ENCODE measurements at places on chromosomes 7 and 10.
A peak's percentile ranks its signal among the peaks of the same experiment; 100 is the strongest.

DNA sequence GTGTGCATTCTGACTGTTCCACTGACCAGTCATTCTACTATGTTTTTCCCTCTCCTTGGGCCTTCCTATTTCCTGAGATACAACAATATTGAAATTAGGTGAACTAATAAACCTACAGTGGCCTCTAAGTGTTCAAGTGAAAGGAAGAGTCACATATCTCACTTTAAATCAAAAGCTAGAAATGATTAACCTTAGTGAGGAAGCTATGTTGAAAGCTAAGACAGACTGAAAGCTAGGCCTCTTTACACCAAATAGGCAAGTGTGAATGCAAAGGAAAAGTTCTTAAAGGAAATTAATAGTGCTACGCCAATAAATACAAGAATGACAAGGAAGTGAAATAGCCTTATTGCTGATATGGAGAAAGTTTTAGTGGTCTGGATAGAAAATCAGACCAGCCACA is 5.7 kb upstream of the DYNC1I1 start:
- DNase-seq: no peak

GRCh38 chr7:109318136-109318535 is 748.5 kb downstream of the DNAJB9 start:
- no peak for DNase-seq

- no peak for DNase-seq
Observed at GRCh38 chr7:39547336-39547735, 18.9 kb upstream of the YAE1 start.

- peak; percentile 6 for DNase-seq
Observed at GRCh38 chr7:111198255-111198654, 107.3 kb downstream of the LRRN3 start.

DNA sequence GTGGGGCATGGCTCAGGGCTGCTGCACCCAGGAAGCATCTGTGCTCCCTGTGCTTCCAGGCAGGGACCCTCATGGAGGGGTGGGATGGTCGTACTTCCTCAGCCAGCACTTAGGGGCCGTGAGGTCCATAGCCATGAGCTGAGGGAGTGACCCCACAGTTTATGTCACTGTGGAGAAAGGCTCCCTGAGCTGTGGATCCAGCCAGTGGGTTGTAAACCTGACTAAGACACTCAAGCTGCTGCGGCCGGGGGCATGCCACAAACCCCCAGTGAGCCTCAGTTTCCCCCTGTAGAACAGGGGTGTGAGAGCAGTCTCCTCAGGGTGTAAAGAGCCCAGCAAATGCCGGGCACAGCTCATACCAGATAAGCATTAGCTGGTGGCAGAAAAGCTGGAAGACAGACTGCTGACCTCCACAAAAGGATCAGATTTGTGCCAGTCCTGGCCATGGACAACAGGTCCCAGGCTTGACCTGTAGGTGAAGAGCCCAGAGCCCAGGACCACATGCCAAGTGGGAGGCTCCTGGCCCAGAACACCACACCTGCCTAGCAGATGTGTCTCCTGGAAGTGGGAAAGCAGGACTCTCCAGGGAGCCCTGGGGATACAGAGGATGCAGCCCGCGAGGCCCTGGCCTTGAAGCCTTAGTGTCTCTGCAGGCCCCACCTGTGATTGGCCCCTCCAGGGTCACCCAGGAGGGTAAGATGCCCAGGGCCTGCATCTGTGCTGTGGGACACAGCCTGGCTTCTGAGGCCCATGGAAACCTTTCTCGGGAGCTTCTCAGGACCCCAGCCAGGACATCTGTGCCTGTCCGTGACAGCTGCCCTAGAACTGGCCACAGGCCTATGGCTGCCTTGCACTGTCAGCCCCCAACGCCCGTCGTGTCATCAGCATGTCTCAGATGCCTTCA is 78.1 kb upstream of the RET start:
- no peak for DNase-seq

DNA sequence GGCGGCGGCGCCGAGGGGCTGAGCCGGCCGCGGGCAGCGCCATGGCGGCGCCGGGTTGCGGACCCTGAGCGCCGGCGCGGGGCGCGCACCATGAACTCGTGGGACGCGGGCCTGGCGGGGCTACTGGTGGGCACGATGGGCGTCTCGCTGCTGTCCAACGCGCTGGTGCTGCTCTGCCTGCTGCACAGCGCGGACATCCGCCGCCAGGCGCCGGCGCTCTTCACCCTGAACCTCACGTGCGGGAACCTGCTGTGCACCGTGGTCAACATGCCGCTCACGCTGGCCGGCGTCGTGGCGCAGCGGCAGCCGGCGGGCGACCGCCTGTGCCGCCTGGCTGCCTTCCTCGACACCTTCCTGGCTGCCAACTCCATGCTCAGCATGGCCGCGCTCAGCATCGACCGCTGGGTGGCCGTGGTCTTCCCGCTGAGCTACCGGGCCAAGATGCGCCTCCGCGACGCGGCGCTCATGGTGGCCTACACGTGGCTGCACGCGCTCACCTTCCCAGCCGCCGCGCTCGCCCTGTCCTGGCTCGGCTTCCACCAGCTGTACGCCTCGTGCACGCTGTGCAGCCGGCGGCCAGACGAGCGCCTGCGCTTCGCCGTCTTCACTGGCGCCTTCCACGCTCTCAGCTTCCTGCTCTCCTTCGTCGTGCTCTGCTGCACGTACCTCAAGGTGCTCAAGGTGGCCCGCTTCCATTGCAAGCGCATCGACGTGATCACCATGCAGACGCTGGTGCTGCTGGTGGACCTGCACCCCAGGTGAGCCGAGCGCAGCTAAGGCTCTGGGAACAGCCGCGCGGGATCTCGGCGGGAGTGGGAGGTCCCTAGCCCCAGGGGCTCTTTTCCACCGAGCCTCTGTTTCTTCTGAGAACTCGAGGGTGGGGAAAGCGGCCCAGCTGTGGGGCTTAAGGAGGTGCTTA is at the start of gene GPR26:
GPR26 (plus strand) TSS at position 38 of the 919 bp plus-strand sequence; CDS start at position 91, 53 bp downstream.
- DNase-seq: no peak

GRCh38 chr10:60890811-60891210 is 53.2 kb downstream of the RHOBTB1 start:
- no peak for DNase-seq

GRCh38 chr7:118590107-118590506 is 365.6 kb downstream of the ANKRD7 start:
- no peak for DNase-seq

- no peak for DNase-seq
Observed at GRCh38 chr7:13628239-13629001, 361.0 kb downstream of the ETV1 start.

DNA sequence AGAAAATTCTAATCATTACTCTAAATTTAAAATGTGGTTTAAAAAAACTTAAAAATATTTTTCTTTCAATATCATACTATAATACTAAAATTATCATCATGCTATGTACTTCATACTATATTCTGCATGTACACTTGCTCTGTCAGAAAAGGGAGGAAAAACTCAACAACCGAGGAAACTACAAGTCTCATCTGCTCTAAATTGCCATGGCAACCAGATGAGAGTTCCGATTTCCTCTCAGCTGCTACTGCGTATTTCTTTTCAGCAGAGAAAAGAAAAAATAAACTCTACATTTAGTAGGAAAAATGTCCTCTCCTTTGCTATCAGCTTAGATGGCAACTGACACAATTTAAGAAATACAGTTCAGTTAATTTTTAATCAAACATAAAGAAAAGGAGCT is 178.9 kb downstream of the SRPK2 start:
- DNase-seq: no peak

DNA sequence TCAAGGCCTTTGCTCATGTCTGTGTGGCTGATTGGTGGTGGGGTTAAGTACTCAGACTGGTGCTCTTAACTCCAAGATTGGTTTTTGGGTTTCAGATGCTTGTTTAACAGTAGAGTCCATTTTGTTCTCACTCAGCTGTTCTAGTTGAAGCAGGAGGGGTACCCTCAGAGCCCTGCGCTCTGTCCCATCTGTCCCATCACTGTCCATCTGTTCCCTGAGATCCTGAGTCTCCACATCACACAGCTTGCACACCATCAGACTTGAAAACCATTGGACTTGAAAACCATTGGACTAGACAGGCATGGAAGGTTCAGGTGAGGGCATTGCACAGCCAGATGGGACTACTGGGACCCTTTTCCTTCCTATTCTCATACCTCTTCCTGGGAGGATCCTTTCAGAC is 39.3 kb downstream of the TMEM178B start:
- no peak for DNase-seq

- DNase-seq: no peak
Observed at GRCh38 chr10:86393862-86394455, 27.4 kb upstream of the GRID1 start.

GRCh38 chr7:44390701-44391100 is 65.3 kb upstream of the CAMK2B start:
- DNase-seq: no peak

- DNase-seq: no peak
Observed at GRCh38 chr7:51219261-51219988, 97.2 kb downstream of the COBL start.

- DNase-seq: no peak
Observed at GRCh38 chr10:120989279-120989678, 138.1 kb downstream of the WDR11 start.

GRCh38 chr10:103759100-103759781 is 96.1 kb downstream of the SH3PXD2A start:
- peak; percentile 53 for DNase-seq

GRCh38 chr7:91212582-91212981 is 51.7 kb upstream of the FZD1 start:
- no peak for DNase-seq

DNA sequence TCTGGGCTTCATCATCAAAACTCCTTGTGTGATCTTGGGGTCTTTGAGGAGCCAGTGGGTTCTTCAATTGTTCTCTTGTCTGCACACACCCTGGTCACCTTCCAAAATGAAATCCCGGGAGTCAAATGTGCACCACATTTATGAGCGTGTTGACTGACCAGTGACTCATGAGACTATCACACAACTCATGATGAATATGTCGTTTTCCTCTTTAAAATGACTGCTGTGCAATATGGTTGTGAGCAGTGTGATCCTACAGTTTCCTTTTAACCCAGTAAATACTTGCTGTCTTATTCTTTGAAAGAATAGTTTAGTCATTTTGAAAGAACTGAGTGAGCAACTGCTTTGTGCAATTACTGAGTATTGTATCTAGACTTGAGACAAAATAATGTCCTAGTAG is 149.2 kb downstream of the DYNC1I1 start:
- DNase-seq: no peak

GRCh38 chr10:7159517-7159916 is 251.3 kb downstream of the SFMBT2 start:
- DNase-seq: no peak

GRCh38 chr10:27736396-27736795 is 9.2 kb downstream of the MKX start:
- DNase-seq: no peak

DNA sequence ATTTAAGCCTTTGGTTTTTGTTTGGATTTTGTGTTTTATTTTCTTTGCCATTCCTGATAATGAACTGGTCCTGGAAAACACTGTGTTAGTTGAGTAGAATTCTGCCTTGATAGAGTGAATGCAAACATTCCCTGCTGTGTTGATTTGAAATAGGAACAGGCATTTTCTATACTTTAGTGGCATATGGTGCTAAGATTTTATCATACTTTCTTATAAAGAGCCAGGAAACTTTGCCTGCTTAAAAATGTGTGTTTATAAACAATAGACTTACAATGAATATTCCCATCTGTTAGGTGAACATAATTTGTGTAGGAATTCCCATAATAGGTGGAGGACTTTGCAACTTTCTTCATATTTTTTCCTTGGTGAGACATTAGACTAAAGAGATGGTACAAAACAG is 333.3 kb downstream of the SDK1 start:
- no peak for DNase-seq

DNA sequence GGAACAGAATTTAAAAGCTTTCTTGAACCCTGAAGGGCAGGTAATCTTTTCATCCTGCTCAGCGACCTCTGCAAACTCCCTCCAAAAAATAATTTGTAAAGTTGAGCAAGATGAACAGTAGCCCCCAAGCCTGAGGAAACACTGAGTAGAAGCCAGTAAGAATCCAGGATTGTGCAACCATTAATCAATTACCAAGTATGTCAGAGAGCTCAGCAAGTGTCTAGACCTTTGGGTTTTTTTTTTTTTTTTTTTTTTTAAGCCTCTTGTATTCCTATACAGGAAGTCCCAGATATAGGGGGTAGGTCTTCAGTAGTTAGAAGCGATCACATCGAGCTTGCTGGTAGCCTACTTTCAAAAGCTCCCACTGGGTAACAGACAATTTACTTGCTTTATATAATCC is 155.2 kb downstream of the DGKI start:
- DNase-seq: no peak

- DNase-seq: no peak
Observed at GRCh38 chr7:144805627-144806239, 30.1 kb downstream of the TPK1 start.

DNA sequence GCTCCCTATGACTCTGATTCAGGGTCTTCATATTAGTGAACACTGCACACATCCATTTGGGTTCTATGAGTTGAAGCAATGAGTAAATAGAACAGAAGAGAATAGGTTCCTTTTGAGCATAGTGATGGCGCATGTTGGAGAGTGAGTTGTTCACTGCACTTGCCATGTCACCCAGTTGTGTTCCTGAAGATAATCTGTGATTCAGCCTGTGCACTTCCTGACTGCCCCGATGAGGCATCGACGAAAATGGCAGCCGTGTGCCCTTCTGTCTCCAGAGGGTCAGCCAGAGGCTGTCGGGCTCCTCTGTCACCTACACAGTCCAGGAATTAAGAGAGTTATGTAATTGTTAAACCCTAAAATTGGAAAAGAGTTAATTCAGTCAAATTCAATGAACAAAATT is 94.7 kb downstream of the GALNT11 start:
- DNase-seq: no peak

GRCh38 chr10:62394556-62395018 is 20.4 kb downstream of the ZNF365 start:
- no peak for DNase-seq

DNA sequence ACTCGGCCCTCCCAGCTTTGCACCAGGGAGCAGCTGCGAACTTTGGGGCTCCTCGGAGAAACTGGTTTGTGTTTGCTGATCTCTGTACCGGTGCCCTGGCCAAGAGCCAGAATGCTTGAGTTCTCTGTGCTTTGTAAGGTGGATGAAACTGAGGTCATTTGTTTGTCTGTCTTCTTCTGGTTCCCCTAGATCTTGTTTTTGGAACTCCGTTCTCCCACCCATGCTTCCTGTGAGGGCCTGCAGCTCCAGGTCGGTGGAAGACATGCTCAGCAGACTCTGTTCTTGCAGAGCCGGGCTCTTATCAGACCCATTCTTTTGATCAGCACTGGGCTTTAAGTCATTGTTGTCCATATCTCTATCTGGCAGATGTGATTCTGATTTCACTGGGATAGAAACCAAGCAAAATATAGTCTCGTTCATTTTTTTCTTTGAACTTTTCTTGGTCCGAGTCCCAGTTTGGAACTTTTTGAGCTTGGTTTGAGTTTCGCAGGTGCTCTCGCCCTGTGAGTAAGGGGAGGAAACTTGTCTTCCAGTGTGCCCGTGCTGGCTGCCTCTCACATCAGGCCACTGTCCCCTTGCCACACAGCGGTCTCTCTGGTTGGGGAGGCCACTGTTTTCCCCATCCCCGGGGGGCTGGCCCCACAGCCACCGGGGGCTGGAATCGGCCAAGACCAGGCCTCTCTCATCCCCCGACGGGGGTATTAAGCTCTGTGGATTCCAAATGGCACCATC is 31.2 kb downstream of the JCAD start:
- DNase-seq: peak; percentile 26

GRCh38 chr7:1542841-1543747 is 12.6 kb downstream of the MAFK start:
- DNase-seq: no peak

GRCh38 chr10:35795131-35795824 is 153.2 kb upstream of the FZD8 start:
- no peak for DNase-seq

GRCh38 chr7:71539615-71540014 is 407.7 kb downstream of the GALNT17 start:
- no peak for DNase-seq

Measured in activated CD4-positive, alpha-beta T cell treated with anti-CD3 and anti-CD28 coated beads, Interleukin-2, amount 50 U/mL, for 48 hours (primary cell).